Chondrocyte (in vitro differentiated cells): ENCODE measurements at places on chromosomes 7 and 10.

- peaks cover 13% of the 10 kb centered on the region for H3K4me1 ChIP-seq
- no peak overlapping the region for H3K27ac ChIP-seq
- H3K27me3 ChIP-seq: no peaks in the 10 kb centered on the region
- H3K36me3 ChIP-seq: no peaks in the 10 kb centered on the region
- H3K4me3 ChIP-seq: no peak overlapping the region
- DNase-seq: no peak
Measured at GRCh38 chr10:4781955-4782354, 44.1 kb upstream of the AKR1E2 start.

DNA sequence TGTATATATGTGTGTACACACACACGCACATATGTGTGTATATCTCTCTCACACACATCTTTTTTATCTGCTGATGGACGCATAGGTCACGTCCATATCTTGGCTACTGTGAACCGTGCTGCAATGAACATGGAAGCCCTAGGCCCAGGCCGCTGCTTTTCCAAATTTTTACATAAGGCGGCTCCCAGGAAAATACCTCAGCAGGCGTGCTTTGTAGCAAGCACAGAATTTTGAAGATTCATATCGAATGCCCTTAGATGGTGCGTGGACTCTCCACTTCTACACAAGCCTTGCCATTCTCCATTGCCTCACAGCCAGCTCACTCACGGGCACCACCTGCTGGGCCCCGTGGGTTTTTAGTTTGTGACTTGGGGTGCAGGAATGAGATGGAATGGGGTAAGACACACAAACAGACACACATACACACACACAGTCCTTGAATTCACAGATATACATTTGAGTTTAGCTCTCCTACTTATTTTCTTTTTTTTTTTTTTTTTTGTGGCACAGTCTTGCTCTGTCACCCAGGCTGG is 57.9 kb upstream of the RNF32 start:
- no peak overlapping the region for H3K27ac ChIP-seq
- no peak for DNase-seq
- no peak overlapping the region for H3K4me3 ChIP-seq
- peaks cover 4% of the 10 kb centered on the region for H3K27me3 ChIP-seq

- no peaks in the 10 kb centered on the region for H3K27me3 ChIP-seq
- no peak for DNase-seq
- peaks cover 8% of the 10 kb centered on the region for H3K4me1 ChIP-seq
- H3K4me3 ChIP-seq: no peak overlapping the region
Measured at GRCh38 chr10:126301701-126302475, 86.4 kb downstream of the ADAM12 start.

- H3K27ac ChIP-seq: no peak overlapping the region
- peaks cover 2% of the 10 kb centered on the region for H3K36me3 ChIP-seq
- no peak for DNase-seq
- no peaks in the 10 kb centered on the region for H3K27me3 ChIP-seq
- no peak overlapping the region for H3K4me3 ChIP-seq
Measured at GRCh38 chr10:92052088-92052487, 128.5 kb downstream of the BTAF1 start.

- H3K4me3 ChIP-seq: no peak overlapping the region
- peaks cover 13% of the 10 kb centered on the region for H3K27me3 ChIP-seq
- no peak overlapping the region for H3K27ac ChIP-seq
- no peaks in the 10 kb centered on the region for H3K36me3 ChIP-seq
- H3K4me1 ChIP-seq: no peaks in the 10 kb centered on the region
- DNase-seq: no peak
Measured at GRCh38 chr7:79876848-79877252, 257.8 kb upstream of the GNAI1 start.

DNA sequence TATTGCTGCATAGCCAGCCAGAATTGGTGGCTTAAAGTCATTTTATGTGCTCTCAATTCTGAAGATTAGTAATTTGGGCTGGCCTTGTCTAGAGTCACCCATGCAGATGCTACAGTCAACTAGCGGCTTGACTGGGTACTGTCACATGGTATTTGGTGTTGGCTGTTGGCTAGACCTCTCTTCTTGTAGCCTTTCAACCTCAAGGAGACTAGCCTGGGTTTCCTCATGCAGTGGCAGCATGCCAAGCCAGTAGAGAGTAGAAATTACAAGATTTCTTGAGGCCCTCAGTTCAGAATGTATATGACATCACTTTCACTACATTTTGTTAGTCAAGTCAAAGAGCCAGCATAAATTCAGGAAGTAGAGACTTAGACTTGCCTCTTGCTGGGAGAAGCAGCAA is 3.7 kb upstream of the ZNF800 start:
- peaks cover 16% of the 10 kb centered on the region for H3K4me1 ChIP-seq
- H3K27ac ChIP-seq: no peak overlapping the region
- peaks cover 29% of the 10 kb centered on the region for H3K27me3 ChIP-seq
- no peak for DNase-seq
